ENCODE measurements at places on chromosomes 16 and 17.
A peak's percentile ranks its signal among the peaks of the same experiment; 100 is the strongest.

DNA sequence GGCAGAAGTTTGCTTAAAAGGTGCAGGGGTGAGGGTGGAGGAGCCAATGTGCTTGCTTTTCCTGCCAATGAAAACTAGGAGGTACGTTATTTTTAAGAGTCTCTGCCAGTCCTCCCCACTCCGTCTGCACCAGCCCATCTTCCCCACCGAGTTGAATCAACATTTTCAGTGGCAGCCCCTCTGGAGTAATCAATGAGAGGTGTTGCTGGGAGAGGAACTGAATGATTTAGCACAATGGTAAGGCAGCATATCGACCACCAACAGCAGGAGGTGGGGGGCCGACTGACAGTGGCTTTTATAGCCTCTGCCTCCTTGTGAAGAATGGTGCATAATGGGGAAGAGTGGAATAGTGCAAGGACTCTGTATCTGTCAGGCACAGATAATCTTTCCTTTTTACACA, 1465.0 kb upstream of the GOT2 start:
- H3K4me1 ChIP-seq: no peaks in the 10 kb centered on the region
- no peaks in the 10 kb centered on the region for H3K27me3 ChIP-seq
- H3K36me3 ChIP-seq: no peaks in the 10 kb centered on the region
- no peak for DNase-seq

DNA sequence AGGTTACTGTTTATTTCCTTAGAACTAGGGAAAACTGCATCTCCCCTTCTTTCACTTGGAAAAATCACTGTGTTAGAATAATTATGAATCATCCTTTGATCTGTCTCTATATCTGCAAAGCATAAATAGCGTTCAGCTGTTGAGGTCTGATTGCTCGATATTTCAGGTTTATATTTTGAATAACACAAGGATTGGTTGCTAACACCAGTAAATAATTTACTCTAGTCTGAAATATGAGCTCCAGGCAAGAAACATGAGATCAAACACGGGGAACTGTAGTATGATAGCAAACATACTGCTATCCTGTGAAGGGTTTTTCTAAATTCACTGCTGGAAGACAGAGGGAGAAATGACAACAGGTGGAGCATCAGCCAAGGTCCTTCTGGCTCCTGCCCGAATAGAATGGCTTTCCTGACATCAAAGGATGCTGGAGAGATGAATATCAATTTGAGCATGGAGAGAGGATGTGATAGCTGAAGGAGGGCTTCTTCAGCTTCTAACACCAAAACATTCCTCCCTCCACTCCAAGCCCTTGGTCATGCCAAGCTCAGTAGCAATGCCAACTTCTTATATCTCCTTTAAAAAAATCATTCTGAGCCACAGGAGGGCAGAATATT, 450.3 kb downstream of the SHISA9 start:
- no peak overlapping the region for H3K27ac ChIP-seq
- no peaks in the 10 kb centered on the region for H3K27me3 ChIP-seq
- H3K4me1 ChIP-seq: no peaks in the 10 kb centered on the region
- no peak for DNase-seq
- no peaks in the 10 kb centered on the region for H3K36me3 ChIP-seq

GRCh38 chr17:81459224-81459623, 53.4 kb downstream of the ACTG1 start:
- no peaks in the 10 kb centered on the region for H3K4me1 ChIP-seq
- H3K36me3 ChIP-seq: no peaks in the 10 kb centered on the region
- no peak overlapping the region for H3K4me3 ChIP-seq
- no peaks in the 10 kb centered on the region for H3K27me3 ChIP-seq
- H3K27ac ChIP-seq: no peak overlapping the region
- no peak for DNase-seq

DNA sequence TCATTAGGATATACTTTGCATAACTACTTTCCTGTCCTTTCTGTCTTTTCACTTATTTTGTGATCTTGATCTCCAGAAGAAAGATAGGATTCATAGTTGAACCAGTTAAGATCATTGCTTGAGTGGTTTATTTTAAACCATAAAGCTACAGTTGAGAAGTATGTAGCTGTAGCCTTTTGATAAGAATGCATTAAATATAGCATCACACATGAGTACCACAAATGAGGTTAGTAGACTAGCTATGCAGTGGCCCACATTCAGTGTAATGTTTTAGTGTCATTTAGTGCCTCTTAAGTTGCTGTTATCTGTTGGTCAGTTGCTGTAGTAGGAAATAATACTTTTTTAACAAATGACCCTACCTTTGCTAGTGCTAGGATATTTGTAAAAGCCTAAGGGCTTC, 1.3 kb downstream of the NLK start:
- no peak overlapping the region for H3K27ac ChIP-seq
- peak overlapping the region; percentile 83 for H3K4me3 ChIP-seq
- no peak for DNase-seq
- H3K36me3 ChIP-seq: peaks cover 29% of the 10 kb centered on the region
- peaks cover 70% of the 10 kb centered on the region for H3K4me1 ChIP-seq

- H3K27me3 ChIP-seq: no peaks in the 10 kb centered on the region
- no peak for DNase-seq
- H3K4me1 ChIP-seq: no peaks in the 10 kb centered on the region
- no peak overlapping the region for H3K4me3 ChIP-seq
These were observed 10.7 kb downstream of the COL1A1 start for GRCh38 chr17:50190603-50191358.

- H3K27me3 ChIP-seq: peaks cover 23% of the 10 kb centered on the region
- H3K27ac ChIP-seq: no peak within 1 kb of the TSS
- H3K4me3 ChIP-seq: no peak within 1 kb of the TSS
These were observed at the start of gene CD300LB for GRCh38 chr17:74531231-74531761. Gene CD300LB (minus strand): TSS chr17:74531475. CDS start chr17:74531350, 125 bp downstream.

- no peak for DNase-seq
- no peaks in the 10 kb centered on the region for H3K4me1 ChIP-seq
- H3K36me3 ChIP-seq: peaks cover 4% of the 10 kb centered on the region
These were observed 38.1 kb downstream of the GPT2 start for GRCh38 chr16:46922239-46922638.

GRCh38 chr16:12951392-12951791, 50.0 kb downstream of the SHISA9 start:
- no peaks in the 10 kb centered on the region for H3K27me3 ChIP-seq
- H3K4me1 ChIP-seq: no peaks in the 10 kb centered on the region
- no peak for DNase-seq
- no peak overlapping the region for H3K4me3 ChIP-seq
- H3K27ac ChIP-seq: no peak overlapping the region
- no peaks in the 10 kb centered on the region for H3K36me3 ChIP-seq

DNA sequence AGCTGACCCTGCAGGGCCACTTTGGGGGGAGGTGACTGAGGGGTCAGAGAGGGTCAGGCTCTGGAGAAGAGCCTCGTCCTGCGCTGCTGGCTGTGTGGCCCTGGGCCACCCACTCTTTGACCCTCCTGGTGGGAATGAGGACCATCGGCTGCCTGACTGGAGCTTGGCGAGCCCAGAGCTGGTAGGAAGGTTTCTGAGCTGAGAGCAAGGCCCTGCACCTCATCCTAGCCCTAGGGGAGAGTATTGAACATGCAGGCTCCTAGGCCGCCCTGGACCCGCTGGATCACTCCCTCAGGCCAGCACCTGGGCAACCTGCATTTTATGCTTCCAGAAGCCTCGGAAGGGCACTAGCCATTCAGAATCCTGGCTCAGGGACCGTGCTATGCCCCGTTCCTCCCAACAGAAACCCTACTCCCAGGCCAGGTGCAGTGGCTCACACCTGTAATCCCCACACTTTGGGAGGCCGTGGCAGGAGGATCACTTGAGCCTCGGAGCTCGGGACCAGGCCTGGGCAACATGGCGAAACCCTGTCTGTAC, 14.5 kb downstream of the MAP2K3 start:
- H3K36me3 ChIP-seq: peaks cover 64% of the 10 kb centered on the region
- H3K27ac ChIP-seq: no peak overlapping the region
- H3K4me1 ChIP-seq: no peaks in the 10 kb centered on the region
- no peaks in the 10 kb centered on the region for H3K27me3 ChIP-seq
- DNase-seq: no peak

Measured in activated T-helper 2 cell treated with anti-CD3 and anti-CD28 coated beads, Interferon-gamma antibody, Interleukin-2, Interleukin-4, amounts not matched to agents 10 μg/mL and 5 μg/mL and 100 μg/mL, durations not matched to agents 14 hours and 24 hours and 36 hours (primary cell).